Kidney (tissue), 22 donors: ENCODE measurements at places on chromosomes 3 and 15.

DNA sequence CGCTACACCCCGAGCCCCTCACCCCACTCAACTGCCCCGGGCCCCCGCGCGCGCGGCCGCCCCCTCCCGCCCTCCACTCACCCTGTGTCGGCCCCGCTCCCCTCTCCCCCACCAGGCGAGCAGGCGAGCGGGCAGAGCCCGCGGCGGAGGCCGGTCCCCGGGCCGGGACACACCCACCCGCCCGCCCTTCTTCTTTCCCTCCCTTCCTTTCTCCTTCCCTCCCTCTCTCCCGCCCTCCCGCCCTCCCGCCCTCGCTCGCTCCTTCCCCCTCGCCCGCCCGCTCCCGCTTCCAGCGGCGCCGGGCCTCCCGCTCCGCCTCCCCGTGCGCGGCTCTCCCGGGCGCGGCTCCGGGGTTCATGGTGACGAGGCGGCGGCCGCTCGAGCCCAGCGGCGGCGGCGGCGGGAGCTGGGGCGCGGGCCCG lies at the start of gene CTDSPL:
CTDSPL (plus strand) TSS at position 261 of the 422 bp plus-strand sequence. CDS start 320 bp downstream, outside the sequence.
- peak; percentile 78 for DNase-seq

GRCh38 chr15:58924327-58924726 lies 9.2 kb downstream of the SLTM start:
- DNase-seq = no peak

DNA sequence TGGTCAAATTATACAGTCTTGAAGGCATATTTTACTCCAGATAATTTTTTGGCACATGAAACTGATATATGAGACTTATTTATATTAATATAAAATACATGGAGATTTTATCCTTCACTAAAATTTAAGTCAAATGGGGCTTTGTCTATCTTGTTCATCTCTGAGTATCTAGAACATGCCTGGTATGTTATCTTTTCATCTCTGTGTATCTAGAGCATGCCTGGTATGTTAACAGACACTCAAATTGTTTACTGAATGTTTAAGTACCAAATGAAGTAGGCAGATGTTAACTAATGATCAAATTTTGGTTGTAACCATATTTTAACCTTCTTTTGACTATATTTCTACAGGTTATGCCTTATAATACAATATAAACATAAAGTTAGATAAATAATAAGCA lies 7.7 kb downstream of the GTF2A2 start:
- no peak for DNase-seq

DNA sequence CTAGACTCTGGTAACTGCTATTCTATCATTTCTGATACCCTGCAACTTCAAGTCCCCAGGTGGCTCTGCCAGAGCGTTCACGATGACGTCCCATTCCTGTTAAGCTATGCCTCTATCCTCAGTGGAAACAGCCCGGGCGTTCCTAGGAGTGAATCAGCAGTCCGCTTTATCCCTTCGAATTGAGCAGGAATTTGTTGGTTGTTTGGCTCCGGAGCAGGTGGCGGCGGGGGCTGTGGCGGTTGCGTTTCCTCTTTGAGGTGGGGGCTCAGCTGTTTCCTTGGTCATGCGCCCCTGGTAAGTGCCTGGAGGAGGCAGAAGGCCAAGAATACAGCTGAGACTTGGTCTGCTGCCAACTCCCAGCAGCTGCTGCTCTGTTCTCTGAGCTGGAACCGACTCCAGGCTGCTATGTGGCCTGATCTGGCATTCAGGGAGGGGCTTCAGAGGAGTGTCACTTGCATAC lies 25.2 kb downstream of the ARPP21 start:
- DNase-seq = peak; percentile 82

DNA sequence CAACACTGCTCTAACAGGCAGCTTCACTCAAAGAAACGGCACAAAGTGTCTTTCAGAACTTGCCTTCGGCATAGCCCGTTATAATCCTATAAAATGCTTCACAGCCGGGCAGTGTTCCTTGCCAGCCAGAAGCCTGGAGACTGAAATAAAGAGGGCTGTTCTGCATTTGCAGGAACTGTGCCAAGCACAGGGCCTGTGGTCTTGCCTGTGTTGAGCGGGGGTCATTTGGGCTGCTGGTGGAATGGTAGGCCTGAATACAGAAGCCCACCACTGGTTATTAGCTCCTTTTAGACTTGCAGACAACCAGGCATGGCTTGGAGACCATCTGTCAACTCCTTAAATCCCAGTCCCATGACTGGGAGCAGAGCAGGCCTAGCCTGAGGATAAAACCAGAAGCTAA lies 4.7 kb upstream of the ARHGEF3 start:
- DNase-seq = no peak

- no peak for DNase-seq
These were observed 33.5 kb downstream of the COPS2 start for GRCh38 chr15:49121901-49122300.

DNA sequence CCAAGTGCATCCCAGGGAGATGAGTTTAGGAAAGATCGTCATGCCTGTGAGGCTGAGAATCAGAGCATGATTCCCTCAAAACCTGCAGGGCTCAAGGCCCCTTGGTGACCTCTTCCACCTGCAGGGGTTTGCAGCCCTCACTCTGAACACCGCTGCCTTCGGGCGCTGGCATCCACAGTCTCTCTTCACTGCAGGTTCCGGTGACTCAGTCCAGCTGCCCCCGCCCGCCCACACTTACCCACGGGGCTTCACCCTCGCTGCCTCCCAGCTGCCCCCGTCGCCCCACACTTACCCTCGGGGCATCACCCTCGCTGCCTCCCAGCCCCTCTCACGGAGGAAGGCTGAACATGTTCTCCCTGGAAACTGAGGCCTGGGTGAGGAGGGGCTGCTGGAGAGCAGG lies 277.1 kb downstream of the XXYLT1 start:
- DNase-seq = no peak

DNA sequence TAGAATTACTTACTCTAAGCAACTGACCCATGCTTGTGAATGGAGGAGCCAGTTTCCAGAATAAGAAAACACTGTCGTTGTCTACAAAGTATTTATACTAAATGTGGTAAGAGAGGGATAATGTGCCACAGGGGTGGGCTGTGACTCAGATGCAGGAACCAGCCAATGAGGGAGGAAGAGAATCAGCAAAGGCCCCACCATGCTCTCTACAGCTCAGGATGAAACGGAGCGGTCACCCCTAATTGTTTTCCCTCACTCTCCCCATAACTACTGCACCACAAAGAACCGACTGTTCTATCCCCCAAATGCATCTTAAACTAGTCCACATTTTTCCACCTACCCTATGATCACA lies 44.5 kb downstream of the BFSP2 start:
- no peak for DNase-seq

GRCh38 chr3:120302361-120302760 lies 17.3 kb upstream of the GPR156 start:
- DNase-seq = no peak

GRCh38 chr3:114179575-114179974 lies 723 bp upstream of the DRD3 start:
- no peak for DNase-seq

GRCh38 chr15:79037848-79038247 lies 52.7 kb downstream of the RASGRF1 start:
- DNase-seq = no peak

- no peak for DNase-seq
These were observed 61.8 kb upstream of the P3H2 start for GRCh38 chr3:190182418-190183043.

DNA sequence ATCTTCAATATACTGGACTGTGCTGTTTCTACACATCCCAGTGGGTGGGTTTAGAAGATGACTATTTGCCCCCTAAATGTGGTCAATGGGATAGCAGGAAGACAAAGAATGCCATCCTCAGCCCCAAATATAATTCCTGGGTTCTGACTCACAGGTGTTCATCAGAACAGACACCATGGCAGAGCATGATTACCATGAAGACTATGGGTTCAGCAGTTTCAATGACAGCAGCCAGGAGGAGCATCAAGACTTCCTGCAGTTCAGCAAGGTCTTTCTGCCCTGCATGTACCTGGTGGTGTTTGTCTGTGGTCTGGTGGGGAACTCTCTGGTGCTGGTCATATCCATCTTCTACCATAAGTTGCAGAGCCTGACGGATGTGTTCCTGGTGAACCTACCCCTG lies 3.0 kb downstream of the CXCR6 start:
- no peak for DNase-seq

- DNase-seq = no peak
These were observed 5.6 kb upstream of the MFGE8 start for GRCh38 chr15:88918738-88919137.

DNA sequence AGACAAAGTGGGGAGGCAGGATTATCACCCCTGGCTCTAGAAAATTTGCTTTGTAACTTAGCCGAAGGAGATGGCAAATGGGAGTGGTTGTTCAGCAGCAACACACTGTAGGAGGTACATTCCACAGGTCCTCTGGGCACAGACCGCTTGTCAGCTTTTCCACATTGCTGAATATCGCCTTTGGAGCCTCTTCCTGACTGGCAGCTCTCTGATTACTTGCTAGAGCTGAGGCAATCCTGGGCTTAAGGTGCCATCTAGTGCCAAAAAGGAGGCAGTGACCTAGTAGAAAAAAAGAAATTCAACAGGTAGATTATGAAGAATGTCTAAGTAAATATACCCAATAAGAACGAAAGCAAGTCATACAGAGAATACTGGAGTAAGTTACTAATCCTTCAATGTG lies 13.1 kb upstream of the SCN5A start:
- DNase-seq = no peak

GRCh38 chr15:33865416-33865815 lies 102.9 kb upstream of the CHRM5 start:
- no peak for DNase-seq

DNA sequence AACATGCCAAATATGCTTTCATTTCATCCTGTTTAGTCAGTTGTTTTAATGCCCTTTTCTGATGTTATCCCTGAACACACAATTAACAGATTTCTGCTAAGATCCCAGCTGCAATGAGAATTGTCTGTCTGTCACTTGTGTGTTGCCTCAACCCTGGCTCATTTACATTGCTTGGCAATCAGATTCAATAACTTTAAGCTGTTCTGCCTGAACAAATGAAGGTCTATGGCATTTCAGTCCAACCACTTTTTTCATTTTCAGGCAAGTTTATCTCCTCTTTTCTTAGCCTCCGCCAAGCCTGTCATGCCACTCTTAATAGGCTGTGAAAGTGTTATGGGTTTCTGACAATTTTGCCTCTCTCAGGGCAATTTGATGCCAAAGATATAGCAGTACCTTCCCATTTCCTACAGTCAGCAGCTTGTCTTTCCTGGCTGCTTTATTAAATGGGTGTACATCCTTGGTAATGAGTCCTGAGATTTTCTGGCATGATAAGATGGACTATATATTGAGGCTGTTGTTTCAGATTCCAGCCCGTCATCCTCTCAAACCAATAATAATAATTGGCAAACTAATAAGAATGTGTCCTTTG lies 68.7 kb upstream of the ADAMTS9 start:
- no peak for DNase-seq

DNA sequence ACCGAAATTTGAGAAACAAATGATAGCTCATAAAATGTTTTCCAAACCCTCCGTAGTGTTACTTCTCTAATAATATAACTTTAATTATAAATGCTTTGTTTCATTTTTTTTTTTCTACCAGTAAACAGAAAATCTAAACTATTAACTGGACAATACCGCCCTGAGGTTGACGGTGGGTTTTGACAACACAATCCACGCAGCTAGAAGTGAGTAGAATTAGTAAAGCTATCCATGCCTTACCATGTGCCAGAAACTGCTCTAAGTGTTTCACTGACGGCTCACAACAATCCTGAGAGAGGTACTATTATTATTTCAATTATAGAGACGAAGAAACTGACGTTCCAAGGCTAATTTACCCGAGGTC lies 410 bp downstream of the NDUFAF1 start:
- DNase-seq = no peak

DNA sequence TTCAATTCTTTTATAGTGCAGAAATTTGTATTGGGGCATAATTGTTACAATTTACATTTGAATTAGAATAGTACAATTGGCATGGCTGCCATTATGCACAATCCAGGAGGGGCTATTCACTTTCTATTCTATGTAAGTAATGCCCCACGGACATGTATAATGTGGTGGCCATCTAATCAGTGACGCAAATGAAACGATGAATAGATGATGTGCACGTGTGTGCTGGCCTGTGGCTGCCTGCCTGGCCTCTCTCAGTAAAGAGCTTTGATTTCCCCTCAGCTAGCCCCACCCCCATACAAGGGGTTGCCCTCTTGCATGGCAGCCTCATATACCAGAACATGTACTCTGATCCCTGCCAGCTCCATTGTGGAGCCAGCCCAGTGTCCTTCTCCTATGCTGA lies 86.5 kb downstream of the BOC start:
- DNase-seq = no peak

DNA sequence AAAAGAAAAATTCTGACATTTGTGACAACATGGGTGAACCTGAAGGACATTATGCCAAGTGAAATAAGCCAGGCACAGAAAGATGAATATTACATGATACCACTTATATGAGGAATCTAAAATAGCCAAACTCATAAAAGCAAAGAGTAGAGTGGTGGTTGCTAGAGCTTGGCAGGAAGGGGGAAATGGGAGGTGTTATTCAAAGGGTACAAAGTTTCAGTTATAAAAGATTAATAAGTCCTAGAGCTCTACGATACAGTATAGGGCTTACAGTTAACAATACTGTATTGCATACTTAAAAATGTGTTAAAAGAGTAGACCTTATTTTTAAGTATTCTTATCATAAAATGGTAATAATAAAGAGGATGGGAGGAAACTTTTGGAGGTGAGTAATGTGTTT lies 111.6 kb upstream of the NR2E3 start:
- no peak for DNase-seq

DNA sequence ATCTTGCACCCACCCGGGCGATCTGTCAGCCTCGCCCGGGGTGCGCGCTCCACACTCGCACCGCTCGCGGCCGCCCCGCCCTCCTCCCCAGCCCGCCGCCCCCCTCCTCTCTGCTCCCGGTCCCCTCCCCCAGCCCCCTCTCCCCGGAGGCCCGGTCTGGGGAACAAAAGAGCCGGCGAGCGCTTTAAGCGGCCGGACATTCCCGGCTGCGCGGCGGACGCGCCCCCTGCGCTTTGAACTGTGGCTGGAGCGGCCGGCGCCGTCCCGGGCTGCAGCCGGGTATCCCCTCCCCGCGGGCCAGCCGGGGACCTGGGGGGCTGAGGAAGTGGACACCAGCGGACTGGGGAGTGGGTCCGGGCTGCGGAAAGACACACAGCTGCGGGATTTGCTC lies at the start of gene IGDCC3:
IGDCC3 (minus strand) TSS at position 27 of the 391 bp plus-strand sequence. CDS start 214 bp downstream, outside the sequence.
- DNase-seq = peak; percentile 81

- DNase-seq = no peak
These were observed 71.8 kb upstream of the HACD2 start for GRCh38 chr3:123656691-123657090.

DNA sequence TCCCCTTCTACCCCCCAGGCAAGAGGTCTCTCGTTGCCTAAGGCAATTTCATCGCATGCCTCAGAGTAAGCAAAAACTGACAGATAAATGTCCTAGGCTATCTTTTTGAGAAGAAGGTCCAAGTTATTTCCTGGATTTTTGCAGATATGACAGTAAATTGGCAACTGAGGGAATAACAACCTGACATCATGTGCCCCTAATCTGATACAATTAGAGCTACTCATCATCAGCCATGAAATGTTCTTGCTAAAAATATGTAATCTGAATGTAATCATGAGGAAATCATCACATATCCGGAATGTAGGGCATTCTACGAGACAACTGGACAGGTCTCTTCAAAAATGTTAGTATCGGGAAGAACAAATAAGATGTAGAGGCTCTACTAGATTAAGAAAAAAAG lies 44.1 kb downstream of the TNIK start:
- no peak for DNase-seq
